ENCODE measurements at places on chromosomes 1 and 21.
A peak's percentile ranks its signal among the peaks of the same experiment; 100 is the strongest.

DNA sequence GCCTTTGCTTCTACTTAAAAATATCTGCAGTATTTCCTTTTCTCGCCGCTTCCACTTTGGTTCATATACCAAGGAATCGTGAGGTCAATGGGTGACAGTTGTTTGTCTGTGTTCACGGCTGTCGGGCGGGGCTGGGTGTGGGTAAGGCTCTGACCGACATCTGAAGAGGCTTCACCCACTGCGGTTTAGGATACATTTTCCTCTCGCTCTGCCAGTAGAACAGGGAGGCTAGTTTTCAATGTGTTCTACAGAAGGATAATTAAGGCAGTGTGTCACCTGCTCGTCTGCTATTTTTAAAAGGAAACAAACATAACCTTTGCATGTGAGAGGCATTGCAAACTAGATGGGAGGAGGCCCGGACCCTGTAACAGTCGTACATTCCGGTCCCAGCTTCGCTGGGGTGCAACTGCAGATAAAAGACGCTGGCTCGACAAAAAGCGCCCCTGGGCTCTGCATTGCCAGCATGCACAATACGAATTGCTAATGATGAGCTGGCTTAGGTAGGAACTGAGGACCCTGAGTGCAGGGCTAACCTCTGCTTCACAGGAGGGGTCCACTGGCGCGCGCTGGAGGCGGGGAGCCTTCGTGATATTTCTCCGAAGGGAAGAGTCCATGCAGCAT, 8.5 kb upstream of the ERG start:
- no peak for DNase-seq

DNA sequence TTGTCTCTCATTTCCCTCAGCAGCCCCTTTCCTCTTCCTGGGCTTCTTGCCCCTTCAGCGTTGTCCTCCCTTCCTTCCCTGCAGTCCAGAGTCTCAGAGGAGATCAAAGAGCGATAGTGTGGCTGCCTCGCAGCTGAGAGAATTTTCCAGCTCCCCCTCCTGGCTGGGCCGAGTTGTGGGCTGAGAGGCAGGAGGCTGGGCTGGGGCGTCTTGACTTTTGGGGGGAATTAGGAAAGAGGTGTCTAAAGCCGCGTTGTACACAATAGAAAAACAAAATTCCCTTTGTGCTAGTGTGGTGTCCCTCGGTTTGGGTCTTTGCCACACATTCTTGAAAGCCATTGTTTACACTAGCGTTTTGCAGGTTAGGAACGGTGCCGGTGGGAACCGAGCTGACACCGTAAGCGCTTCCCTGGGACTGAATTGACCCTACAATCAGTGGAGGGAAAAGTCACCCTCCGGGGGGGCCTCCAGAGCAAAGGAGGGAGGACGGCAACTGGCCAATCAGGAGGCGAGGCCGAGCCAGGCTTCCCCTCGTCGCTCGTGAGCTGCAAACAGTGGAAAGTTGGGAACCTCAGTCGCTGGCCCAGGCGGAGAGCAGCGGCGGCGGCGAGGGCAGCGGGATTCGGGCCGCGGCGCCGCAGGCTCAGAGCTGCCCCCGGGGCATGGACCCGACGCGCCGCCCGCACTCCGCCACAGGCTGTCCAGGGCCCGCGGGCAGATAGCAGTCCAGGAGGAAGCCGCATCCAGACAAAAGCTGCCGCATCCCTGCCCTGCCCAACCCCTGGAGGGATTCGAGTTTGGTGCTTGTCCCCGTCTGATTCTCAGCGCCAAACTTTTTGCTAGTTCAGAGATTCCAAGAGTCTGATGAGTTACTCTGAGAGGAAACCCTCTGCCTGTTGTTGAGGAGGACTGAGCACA, at the start of gene HMCN1:
Gene HMCN1 (plus strand): TSS at position 574 of the 918 bp plus-strand sequence. CDS start 389 bp downstream, outside the sequence.
- DNase-seq: peak; percentile 88

- DNase-seq: peak; percentile 11
Observed at GRCh38 chr21:45930231-45930760, 51.3 kb upstream of the COL6A1 start.

- DNase-seq: no peak
Observed at GRCh38 chr1:103489935-103490334, 35.6 kb upstream of the RNPC3 start.

GRCh38 chr1:229086091-229086490, 184.8 kb upstream of the RAB4A start:
- DNase-seq: no peak

- no peak for DNase-seq
Observed at GRCh38 chr21:38365521-38365920, 108.7 kb downstream of the KCNJ15 start.

All from left cardiac atrium (tissue), 4 donors.